GM12891 (cell line): ENCODE measurements at places on chromosomes 6 and 20.
A peak's percentile ranks its signal among the peaks of the same experiment; 100 is the strongest.

DNA sequence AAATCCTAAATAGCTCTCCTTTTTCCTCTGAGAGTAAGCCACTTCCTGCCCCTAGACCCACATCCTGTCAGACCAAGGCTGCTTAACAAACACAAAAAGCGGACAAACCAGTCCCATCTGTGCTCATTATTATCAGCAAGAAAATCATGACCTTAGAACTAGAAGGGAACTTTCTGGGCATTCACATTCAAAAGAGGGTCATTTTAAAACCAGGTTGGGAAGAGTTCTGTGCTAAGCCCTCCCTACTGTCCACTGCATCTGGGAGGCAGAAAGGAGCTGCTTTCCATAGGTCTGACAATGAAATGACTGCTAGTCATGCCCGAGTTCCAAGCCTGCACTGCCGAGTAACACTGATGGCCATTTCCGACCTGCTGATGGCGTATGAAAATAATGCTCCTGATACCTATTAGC, 15.4 kb downstream of the EZR start:
- no peak for DNase-seq

- DNase-seq = no peak
These were observed 4.4 kb upstream of the IFNGR1 start for GRCh38 chr6:137223370-137224131.

DNA sequence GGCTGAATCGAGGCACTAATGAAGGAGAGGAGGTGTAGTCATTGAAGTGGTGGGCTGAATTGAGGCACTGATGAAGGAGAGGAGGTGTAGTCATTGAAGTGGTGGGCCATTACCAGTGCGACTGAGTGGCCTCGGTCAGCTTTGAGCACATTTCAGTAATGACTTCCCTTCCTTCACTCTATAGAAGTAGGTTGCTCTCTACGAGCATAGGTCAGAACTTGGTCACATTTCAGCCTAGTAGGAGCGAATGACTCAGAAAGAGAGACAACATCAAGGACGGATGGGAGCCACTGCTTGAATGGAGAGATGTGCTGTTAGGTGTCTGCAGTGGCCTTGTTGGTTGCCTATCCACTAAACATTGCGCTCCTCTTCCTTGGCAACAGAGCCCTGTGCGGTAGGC, 39.5 kb downstream of the ZDHHC14 start:
- no peak for DNase-seq

DNA sequence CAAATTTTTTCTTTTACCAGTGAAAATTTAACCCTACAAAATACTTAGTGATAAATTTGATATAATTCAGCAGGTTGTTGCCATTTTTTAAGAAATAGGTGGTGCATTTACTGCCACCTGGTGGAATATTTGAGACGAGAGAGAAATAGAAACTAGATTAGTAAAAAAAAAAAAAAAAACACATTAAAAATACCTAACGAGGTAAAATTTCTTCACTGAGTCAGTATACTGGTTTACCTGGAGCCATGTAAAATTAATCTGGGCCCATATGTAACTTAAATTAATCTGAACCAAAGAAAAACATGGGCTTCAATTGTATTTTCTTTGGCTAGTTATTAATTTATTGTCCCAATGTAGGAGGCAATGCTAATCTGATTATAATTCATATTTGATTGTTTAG, 520.8 kb downstream of the EPM2A start:
- no peak for DNase-seq

DNA sequence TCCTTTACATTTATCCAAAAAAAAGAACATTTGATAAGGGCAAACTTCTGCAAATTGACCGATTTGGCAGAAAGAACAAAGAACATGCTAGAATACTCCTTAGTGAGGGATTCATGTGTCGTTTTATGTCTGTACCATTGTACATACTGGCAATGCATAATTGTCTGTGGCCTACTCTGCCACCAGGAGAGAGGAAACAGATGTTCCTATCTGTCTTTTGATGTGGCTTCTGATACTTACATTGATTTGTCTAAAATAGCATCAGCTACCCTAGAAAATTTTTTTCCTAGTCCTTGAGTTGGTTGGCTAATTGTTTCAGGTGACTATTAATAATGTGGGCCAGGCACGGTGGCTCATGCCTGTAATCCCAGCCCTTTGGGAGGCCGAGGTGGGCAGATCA, 654.1 kb downstream of the KIF16B start:
- no peak for DNase-seq

DNA sequence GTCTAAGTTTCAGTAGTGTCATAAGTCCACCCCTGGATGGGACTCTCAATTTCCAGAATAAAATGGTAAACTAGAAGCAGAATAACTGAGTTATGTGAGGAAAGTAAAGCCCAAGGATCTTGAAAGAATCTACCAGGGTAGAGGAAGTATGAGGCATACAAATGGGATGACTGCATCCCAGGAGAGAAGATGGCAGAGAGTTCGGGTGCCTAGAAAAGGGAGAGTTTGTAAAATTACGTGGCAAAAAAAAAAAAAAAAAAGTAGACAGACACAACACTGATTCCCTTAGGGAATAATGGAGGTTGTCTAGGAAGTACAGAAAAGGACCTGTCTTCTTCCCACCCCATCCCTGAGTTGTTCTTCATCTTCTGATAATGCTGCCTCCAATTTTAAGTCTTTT, 3.4 kb downstream of the GABBR1 start:
- no peak for DNase-seq

- no peak for DNase-seq
These were observed 144.3 kb upstream of the TENT5A start for GRCh38 chr6:81896525-81897503.

GRCh38 chr20:23636182-23636907, 1.4 kb downstream of the CST3 start:
- DNase-seq = no peak

- no peak for DNase-seq
These were observed 405.8 kb upstream of the SASH1 start for GRCh38 chr6:147936703-147937470.

- DNase-seq = no peak
These were observed 23.6 kb downstream of the NEDD9 start for GRCh38 chr6:11208854-11209253.

- no peak for DNase-seq
These were observed 233.4 kb downstream of the TBC1D7 start for GRCh38 chr6:13094781-13095425.

GRCh38 chr6:160428069-160428430, 79.9 kb downstream of the SLC22A3 start:
- no peak for DNase-seq

DNA sequence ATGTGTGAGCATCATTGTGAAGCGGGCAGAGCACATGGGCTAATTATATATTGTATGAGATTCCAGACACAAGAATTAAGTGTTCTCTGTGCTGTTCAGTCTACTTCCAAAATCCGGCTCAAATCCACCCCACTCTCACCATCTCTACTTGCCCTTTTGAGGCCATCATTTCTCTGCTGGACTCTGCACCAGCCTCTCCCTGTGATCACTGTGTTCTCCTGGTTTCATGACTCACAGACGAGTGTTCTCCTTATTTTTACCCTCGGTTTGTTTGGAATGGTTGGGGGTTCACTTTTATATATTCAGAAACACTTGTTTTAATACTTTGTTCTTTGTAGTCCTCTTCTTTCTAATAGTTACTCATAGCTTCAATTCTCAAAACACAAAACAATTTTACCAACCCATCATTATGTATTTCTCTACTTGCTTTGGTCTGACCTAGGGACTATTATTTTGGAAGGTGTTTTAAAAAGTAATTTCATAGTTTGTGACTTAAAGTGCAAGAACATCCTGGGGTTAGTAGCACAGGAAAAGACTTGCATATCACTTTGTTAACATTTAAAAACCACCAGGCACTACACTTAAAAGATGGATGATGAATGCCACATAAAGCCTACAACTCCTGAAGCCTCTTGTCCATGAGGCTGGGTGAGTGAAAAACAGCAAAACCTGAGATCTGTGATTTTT, 82.7 kb downstream of the UST start:
- no peak for DNase-seq

DNA sequence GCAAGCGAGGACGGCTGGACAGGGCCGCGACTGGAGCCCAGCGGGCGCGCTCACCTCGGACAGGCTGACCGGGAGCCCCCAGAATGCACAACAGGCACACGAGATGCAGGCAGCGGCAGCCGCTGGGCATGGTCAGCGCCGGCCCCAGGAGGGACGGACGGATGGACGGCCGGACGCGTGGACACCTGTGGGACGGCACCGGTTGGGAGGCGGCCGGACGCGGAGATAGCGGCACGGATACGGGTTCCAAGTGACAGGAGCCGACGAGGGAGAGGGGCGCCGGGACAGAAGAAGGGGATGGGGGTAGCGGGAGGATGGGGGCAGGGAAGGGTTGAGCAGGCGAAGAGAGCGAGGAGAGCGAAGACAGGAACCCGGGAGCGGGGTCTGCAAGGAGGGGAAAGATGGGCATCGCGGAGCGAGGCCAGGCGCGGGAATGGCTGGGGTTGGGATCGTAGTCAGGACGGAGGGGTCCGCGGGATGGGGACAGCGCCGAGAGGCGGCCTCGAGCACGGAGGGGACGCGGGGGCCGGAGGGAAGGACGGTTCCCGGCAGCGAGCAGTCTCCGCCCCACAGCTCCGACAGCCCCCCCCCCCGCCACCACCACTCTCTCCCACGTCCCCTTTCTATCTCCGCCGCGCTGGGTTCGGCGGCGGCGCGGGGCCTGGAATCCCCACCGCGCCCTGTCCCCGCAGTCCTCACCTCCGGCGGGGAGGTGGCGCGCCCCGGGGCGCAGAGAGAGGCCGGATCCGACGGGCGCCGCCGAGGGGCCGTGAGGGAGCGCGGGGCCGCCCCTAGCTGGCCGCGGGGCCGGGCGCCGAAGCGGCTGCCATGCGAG, 435 bp downstream of the DLK2 start:
- peak; percentile 75 for DNase-seq

DNA sequence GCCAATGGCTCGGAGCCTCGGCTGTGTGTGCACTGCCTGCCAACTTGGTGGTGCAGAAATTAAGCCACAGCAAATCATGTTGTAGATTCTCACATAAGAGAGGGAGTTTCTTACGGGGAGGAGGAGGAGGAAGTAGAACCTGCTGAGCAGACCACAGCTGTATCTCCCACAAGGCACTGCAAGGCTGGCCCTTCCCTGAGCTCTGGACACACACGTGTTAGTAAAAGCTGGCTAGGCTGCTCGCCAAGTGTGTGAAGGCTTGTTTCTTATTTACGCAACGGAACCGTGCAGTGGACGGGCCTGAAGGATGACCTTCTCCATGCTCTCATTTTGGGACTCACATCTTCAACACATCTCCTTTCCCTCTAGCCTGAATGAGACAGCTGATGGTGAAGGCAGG, 15.7 kb upstream of the QKI start:
- no peak for DNase-seq
